ENCODE measurements at places on chromosomes 12 and 14.

DNA sequence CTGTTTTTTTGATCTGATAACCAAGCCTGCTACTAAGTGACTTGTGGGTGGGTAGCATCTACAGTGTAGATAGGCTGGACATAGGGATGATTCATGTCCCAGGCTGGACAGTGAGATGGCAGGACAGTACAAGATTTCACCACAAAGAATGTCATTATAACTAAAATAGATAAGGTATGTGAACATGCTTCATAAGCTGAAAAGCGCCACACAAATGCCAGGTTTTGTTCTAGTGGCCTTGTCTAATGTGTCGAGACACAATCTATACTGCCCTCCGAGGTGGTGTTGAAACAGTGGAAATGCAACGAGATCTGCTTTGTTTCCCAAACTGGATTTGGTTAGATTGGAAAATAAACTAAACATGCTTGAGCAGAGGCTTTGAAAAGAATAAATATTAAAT, 4.4 kb downstream of the LGALS3 start:
- DNase-seq = no peak

DNA sequence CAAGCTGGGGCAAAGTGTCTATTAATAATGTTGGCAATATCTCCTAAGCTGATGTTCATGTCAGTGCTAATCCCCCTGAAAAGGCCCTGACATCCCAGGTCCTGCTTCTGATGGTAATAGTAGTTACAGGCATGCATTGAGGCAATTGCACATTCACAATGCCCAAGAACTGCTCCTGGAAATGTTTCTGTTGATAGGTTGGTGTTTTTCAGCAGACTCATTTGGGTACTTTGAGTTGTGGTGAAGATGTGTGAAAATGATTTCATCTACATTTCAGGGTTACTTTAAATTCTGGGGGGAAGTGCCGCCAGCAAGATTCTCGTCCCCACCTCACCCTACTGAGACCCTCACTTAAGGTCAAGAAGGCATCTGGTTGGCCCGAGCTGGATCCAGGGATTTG, 92.9 kb downstream of the BBS10 start:
- no peak for DNase-seq

GRCh38 chr12:52551216-52551865, 1.6 kb downstream of the KRT71 start:
- DNase-seq = no peak

- no peak for DNase-seq
Measured at GRCh38 chr14:65303899-65304222, 108.7 kb upstream of the FUT8 start.

DNA sequence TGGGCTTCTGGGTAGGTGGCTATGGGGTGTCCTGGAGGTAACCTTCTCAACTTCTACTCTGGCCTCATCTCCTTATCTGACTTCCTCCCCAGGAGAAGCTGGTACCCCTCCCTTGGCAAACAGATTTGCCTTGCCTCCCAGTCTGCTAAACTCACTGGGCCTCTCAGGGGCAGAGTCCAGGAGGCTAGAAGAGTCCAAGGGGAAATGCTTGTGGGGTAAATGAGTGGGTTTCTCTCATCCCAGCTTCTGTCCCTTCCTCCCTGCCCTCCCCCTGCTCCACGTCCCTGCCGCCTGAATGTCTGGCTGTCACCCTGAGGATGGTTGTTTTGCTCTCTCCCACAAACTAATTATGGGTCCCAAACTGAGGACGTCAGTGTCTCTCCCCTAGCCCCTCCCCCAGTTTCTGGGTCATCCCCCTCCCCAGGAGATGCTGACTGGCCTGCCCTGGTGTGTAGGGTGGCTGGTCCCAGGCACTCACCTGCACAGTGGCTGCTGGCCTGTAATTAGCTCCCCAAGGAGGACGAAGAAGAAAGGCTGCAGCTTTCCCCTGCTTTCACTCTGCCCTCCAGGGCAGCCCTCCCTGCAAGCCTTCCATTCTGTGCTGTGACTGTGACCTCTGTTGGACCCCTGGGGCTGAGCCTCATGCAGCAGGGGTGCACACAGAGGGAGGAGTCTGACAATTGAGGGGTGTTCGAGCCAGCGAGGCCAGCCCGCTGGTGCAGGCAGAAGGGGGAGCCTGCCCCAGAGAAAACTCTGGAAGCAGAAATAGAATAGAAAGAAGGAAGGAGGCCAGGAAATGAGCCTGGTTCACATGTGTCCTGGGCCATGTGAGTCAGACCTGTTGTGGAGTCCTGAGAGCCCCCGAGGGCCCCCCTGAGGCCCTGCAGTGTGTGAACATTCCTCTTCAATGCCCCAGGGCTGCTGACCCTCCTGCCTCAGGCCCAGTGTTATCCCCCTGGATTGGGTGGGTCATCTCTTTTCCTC, at the start of gene LRP1-AS:
TSS of gene LRP1-AS (minus strand) at position 659 of the 984 bp plus-strand sequence.
- DNase-seq = peak; percentile 76

- no peak for DNase-seq
Measured at GRCh38 chr12:113289361-113289760, 45.5 kb downstream of the SLC8B1 start.

DNA sequence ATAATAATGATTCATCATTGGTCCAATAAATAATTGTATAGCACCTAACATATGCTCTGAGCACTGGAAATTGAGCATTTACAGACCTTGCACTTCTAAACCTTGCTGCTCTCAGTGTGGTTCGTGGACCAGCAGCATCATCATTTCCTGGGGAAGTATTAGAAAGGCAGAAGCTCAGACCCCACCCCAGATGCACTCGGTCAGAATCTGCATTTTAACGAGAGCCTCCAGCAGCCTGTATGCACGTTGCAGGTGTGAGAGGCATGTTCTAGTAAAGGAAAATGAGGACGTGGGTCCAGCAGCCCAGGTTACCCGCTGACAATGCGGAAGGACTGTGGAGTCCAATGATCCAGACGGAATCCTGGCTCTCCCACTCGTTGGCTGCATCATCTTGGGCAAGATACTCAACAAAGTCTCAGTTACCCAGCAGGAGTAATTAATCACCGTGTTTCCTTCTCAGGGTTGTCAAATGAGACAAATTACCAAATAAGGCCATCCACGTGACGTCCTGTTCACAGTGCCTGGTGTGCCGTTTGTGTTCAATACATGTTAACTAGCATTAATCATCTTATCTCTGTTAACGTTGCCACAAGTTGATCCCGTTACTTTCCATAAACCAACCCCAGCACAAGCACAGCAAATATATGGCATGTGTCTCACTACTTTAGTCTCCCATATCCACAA, 49.2 kb upstream of the CCND2 start:
- no peak for DNase-seq

GRCh38 chr12:115049614-115050013, 365.6 kb upstream of the TBX3 start:
- no peak for DNase-seq

DNA sequence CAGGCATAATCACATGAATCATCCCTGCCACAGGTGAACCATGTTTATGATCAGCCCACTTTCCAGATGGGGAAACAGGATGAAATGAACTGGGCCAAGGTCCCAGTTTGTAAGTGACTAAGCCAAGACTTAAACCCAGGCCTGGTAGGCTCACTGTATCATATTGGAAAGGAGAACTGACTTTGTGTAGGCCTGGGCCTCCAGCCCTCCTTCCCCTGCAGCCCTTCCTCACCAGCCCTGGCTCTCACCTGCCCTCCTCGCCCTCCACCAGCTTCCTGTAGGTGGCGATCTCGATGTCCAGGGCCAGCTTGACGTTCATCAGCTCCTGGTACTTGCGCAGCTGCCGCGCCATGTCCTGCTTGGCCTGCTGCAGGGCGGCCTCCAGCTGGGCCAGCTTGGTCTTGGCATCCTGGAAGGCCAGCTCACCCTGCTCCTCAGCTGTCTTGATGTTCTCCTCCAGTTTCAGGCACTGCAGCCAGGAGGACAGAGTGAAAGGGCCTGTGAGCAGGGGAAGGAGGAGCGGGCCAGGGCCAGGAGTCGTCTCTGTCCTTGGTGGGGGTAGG, 19.8 kb downstream of the KRT80 start:
- DNase-seq = no peak

DNA sequence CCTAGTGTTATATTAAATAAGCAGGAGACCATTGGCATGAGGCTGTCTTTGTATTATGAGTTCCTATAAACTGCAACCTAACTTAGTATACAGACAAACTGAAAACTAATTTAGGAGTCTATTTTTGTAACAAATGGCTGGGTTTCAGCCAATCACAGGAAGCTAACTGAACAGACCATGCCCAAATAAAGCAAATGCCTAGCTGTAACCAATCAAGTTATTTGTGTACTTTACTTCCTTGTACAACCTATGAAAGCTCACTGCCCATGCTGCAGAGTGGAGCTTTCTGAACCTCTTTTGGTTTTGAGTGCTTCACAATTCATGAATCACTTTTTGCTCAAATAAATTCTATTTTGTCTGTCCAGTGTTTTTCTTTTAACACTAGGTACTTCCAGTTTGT, 41.6 kb downstream of the GUCY2C start:
- DNase-seq = no peak

- DNase-seq = peak; percentile 78
Measured at GRCh38 chr12:56189918-56190694, 823 bp upstream of the SMARCC2 start.

DNA sequence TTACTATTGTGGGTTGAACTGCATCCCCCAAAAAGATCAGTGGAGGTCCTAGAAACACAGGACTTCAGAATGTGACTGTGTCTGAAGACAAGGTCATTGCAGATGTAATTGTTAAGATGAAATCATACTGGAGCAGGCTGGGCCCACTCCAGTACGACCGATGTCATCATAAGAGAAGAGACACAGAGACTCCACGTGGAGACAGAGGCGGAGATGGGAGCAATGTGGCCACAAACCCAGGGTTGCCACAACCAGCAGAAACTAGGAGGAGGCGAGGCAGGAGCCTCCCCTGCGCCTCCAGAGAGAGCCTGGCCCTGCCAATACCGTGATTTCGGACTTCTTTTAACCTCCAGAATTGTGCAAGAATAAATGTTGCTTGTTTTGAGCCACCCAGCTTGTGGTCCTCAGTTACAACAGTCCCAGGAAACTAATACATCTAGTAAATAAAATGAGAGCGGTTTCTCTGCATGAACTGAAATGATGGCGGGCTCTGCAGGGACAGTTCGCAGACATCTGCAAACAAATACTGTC, 25.7 kb upstream of the FZD10 start:
- no peak for DNase-seq

- DNase-seq = no peak
Measured at GRCh38 chr12:2119266-2119665, 66.5 kb downstream of the CACNA1C start.

GRCh38 chr12:105986779-105987684, 151.7 kb downstream of the NUAK1 start:
- no peak for DNase-seq

DNA sequence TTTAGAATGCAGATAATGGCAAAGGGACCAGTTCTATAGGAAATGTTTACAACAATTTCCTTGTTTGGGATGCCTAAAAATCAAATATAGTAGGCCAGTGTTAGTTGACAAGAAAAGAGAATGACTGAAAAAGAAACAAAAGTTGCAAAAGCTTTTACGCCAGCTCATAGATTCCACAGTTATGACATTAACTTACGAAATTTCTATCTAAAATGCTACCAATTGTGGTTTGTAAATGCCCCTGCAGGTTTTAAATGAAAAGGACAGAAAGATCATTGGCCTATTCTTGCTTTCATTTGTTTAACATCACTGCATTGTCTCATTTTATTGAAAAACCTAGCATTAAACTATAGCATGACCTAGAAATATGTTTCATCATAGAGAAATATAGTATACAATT, 345.8 kb downstream of the CCDC91 start:
- DNase-seq = no peak

- no peak for DNase-seq
Measured at GRCh38 chr12:30630076-30630978, 65.3 kb downstream of the IPO8 start.

DNA sequence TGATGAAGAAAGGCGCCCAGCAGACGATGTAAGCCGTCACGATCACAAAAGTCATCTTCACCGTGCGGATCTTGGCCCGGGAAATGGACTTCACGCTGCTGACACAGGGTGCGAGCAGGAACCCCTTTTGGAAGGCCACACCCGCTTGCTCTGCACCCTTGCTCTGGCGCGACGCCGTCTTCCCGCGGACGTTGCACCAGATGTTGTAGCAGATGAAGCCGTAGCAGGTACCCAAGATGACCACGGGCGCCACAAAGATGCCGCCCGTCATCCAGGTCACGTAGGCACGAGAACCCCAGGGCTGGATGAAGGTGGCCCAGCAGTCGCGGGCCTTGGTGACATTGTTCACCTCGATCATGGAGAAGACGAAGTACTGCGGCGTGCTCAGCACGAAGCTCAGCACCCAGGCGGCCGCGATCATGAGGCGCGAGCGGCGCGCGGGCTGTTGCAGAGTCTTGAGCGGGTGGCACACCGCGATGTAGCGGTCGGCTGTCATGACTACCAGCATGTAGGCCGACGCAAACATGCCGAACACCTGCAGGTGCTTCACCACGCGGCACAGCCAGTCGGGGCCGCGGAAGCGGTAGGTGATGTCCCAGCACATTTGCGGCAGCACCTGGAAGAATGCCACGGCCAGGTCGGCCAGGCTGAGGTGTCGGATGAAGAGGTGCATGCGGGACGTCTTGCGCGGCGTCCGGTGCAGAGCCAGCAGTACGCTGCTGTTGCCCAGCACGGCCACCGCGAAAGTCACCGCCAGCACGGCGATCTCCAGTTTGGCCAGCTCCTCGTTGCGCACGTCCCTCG, 890 bp downstream of the AVPR1A start:
- DNase-seq = peak; percentile 33

DNA sequence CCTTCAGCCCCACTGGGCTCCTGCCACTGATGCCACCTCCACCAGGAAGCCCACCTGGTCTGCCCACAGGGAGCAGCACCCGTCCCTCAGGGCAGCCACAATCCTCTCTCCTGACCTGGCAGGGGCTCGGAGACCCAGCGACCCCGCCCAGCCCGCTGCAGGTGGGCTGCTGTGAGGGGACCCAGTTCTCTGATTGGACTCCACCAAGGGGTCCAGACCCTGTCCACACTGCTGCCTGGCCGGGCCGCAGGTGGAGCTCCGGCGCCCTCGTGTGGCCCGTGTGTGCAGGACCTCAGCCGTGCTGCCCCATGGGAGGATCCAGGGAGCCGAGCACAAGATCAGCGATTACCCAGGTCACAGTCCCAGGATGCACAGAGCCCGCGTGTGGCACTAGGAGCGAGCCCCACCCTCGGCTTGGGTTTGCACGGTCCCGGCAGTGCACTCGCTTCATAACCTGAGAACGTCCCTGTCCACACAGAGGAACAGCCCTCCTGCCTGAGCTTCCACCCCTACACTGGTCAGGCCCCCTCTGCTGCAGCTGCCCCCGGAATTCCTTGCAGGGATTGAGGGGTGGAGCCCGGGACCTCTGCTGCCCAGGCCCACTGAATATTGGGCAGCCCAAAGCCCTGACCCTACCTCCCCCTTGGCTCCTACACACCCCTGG, 35.4 kb upstream of the TMEM179 start:
- peak; percentile 77 for DNase-seq

Measured in Peyer's patch (tissue), 4 donors.